Liver (tissue), 10 donors: ENCODE measurements at places on chromosomes 2 and 18. TPM values are rescaled to one million over a fixed set of nuclear protein-coding genes. Genes with fewer than 3 reads are reported as not detected.

EFHD1 gene
- total RNA-seq: 13.9 TPM

MARCO gene
- total RNA-seq: 82.9 TPM

ATP9B gene
- total RNA-seq: 23.1 TPM

SNRPD1 gene
- total RNA-seq: 10.7 TPM

ANKRD30B gene
- not detected for total RNA-seq

KCNS3 gene
- total RNA-seq: 0.56 TPM

DNA sequence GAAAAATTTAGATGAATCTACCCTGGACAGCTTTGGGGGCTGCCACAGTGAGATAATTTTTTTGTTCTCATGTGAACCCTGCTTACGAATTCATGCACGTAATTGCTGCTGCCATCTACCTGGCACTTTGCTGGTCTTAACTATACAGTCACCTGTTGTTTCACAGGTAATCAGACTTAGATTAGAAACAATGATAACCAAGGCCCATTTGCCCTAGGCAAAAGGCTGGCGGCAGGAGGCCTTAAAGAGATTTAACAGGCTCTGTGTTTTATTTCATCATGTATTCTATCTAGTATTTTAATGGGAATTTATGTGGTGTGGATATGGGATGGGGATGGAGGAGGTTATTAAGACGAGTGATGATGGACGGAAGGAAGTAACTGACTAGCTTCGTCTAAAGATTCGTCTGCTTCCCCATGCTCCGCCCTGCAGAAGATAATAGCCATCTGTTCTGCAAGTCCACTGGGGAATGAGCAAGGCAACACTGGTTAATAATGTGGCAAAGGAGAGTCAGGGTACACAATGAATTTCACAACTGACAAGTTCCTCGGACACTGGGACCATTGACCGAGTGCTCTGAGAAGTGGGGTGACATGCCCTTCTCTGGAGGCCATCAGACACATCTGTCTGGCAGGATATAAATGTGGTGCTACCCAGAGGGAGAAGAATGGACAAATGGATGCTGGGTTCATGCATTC is 291.8 kb upstream of the TNP1 start:
- H3K27me3 ChIP-seq: peaks cover 7% of the 10 kb centered on the region
- H3K4me1 ChIP-seq: no peaks in the 10 kb centered on the region
- no peak for DNase-seq
- H3K4me3 ChIP-seq: no peak overlapping the region
- H3K27ac ChIP-seq: no peak overlapping the region

- no peaks in the 10 kb centered on the region for H3K27me3 ChIP-seq
- H3K4me1 ChIP-seq: no peaks in the 10 kb centered on the region
- no peak for DNase-seq
- no peak overlapping the region for H3K4me3 ChIP-seq
- no peak overlapping the region for H3K27ac ChIP-seq
- peaks cover 3% of the 10 kb centered on the region for H3K36me3 ChIP-seq
Observed at GRCh38 chr18:6221602-6222014, 193.1 kb downstream of the L3MBTL4 start.

- H3K4me1 ChIP-seq: no peaks in the 10 kb centered on the region
- H3K4me3 ChIP-seq: no peak overlapping the region
- H3K27me3 ChIP-seq: no peaks in the 10 kb centered on the region
- no peaks in the 10 kb centered on the region for H3K36me3 ChIP-seq
Observed at GRCh38 chr2:173657996-173658717, 303.5 kb downstream of the CDCA7 start.

DNA sequence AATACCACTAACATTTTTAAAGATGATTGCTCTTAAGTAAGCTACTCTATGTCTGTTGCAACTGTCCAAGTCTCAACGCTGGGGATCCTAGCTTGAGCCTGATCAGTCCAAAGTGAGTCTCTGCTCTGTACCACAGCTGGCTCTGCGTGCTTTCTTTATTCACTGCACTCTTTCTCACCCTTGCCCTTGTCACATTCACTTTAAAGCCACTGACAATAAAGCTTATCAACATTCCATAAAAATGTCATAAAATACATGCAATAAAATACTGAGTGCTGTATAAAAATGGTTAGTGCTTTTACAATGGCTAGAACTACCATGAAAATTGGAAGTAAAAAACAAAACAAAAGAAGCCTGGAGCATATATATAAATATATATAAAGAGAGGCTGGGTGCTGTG is 45.5 kb upstream of the LRRTM4 start:
- H3K4me1 ChIP-seq: peaks cover 14% of the 10 kb centered on the region
- DNase-seq: no peak
- no peak overlapping the region for H3K4me3 ChIP-seq

DNA sequence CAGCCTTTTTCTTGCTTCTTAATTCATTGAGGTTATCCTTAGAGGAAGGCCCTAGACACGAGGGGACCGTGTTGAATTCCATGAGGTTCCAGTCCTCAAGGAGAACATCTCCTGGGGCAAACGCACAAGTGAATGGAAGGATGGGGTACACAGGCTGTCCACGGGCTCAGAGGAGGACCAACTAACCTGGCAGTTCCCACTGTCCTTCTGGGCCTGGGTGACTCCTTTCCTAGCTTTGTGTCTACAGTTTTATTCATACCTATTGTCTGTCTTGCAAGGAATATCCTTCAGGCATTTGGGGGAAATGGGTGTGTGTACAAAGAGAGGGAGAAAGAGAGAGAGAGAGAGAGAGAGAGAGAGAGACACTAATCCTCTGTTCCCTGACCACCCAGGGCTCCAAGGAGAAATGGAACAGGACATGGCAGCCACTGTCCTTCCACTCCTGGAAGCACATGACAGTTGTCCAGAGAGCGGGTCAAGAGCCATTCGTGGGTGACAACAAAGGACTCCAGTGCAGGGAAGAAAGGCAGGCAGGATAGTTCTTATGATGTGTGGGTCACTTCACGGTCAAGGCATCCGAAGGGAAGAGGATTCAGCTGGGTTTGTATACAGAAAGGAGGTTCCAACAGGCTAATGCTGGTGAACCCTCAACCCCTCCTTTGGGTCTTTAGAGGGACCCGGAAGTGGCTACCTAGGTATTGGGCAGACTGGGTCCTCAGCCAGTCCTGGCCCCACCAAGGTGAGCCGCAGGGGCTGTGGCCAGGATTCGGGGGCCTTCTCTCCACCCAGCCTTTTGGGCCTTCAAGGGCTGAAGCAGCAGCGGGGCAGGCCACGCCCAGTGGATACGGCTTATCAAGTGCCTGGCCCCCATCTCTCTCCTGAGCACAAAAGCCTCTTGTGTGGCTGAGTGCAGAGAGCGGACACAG is 150.6 kb downstream of the MYCN start:
- no peaks in the 10 kb centered on the region for H3K4me1 ChIP-seq
- no peaks in the 10 kb centered on the region for H3K27me3 ChIP-seq
- H3K4me3 ChIP-seq: no peak overlapping the region
- DNase-seq: no peak
- H3K36me3 ChIP-seq: no peaks in the 10 kb centered on the region

DNA sequence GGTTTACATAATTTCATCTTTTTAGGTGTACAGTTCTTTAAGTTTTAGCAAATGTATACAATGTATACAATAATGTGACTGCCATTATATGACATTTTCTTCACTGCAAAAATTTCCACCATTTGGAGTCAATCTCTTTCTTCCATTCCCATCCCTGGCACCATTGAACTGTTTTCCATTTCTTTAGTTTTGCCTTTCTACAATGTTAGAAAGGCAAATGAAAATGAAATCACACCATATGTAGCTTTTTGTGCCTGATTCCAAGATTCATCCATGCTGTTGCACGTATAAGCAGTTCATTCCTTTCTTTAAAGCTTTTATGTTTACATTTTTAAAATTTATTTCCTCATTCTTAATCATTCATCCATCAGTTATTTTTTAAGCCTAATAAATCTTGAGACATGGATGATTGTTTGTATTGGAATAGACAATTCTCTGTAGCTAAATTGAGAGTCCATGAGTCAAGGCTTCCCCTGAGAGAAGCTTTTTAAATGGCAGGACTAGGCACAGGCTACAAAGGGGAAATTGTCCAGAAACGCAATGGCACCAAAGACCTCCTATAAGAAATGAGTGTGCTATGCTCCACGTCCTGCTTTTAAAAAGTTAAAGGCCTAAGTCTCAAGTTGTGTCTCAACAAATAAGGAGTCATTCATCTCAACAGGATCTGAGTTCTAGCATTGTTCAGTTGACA is 8.7 kb upstream of the COL5A2 start:
- no peaks in the 10 kb centered on the region for H3K4me1 ChIP-seq
- H3K4me3 ChIP-seq: no peak overlapping the region
- H3K27me3 ChIP-seq: no peaks in the 10 kb centered on the region
- H3K36me3 ChIP-seq: no peaks in the 10 kb centered on the region

DNA sequence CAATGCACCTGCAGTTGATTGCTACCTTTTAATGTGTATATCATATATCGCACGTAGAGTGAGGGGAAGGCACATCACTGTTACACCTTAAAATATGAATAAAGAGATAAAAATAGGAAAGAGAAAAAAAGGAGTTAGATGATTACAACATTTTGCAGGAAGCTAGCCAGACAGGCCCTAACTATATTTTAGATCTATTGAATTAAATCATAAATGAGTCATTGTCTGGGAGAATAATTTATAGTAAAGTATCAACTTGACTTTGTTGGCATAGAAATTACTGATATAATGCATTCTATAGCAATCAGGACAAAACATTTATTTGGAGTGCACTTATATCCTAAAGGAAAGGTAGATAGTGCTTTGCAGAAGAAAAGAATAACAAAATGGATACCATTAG is 384.9 kb upstream of the NXPH2 start:
- H3K27me3 ChIP-seq: no peaks in the 10 kb centered on the region
- H3K4me3 ChIP-seq: no peak overlapping the region
- H3K27ac ChIP-seq: no peak overlapping the region
- no peak for DNase-seq

DNA sequence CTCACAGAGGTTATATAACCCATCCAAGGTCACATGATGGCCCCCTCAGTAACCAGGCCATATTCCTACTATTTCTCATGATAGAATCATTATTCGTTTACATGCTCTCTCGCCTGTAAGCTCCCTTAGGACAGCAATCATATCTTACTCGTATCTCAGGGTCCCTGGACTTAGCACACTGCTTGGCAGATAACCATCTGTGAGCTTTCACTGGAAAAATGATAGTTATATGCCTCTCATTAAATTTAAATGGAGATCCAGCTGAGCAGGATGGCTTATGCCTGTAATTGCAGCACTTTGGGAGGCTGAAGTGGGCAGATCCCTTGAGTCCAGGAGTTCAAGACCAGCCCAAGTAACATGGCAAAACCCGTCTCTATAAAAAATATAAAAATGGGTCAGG is 21.9 kb downstream of the KIF3C start:
- H3K36me3 ChIP-seq: no peaks in the 10 kb centered on the region
- H3K27me3 ChIP-seq: no peaks in the 10 kb centered on the region
- no peak for DNase-seq
- no peaks in the 10 kb centered on the region for H3K4me1 ChIP-seq
- no peak overlapping the region for H3K27ac ChIP-seq
- no peak overlapping the region for H3K4me3 ChIP-seq

DNA sequence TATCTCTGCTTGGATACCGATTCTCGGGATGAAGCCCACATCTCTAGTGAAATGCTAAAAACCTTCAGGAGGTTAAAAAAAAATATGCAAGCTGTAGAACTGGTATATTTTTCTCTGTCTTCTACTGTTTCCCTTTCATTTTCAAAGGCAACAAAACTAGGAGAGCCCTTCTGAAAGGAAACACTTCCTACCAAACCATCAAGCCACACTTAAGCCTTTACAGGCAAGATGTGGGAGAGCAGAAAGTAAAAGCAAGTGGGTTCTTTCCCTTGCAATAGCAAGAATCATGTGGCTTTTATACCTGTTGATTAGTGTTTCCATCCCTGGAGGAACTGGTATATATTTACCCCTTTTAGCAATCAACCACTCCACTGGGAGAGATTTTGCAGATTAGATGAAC is 147.9 kb upstream of the ACAA2 start:
- H3K4me1 ChIP-seq: peaks cover 3% of the 10 kb centered on the region
- H3K27ac ChIP-seq: no peak overlapping the region
- no peaks in the 10 kb centered on the region for H3K27me3 ChIP-seq
- H3K4me3 ChIP-seq: no peak overlapping the region
- H3K36me3 ChIP-seq: no peaks in the 10 kb centered on the region

GRCh38 chr2:186757009-186757408 is 63.1 kb downstream of the FAM171B start:
- DNase-seq: no peak
- H3K27ac ChIP-seq: no peak overlapping the region
- H3K4me3 ChIP-seq: no peak overlapping the region
- H3K27me3 ChIP-seq: no peaks in the 10 kb centered on the region
- H3K36me3 ChIP-seq: no peaks in the 10 kb centered on the region

DNA sequence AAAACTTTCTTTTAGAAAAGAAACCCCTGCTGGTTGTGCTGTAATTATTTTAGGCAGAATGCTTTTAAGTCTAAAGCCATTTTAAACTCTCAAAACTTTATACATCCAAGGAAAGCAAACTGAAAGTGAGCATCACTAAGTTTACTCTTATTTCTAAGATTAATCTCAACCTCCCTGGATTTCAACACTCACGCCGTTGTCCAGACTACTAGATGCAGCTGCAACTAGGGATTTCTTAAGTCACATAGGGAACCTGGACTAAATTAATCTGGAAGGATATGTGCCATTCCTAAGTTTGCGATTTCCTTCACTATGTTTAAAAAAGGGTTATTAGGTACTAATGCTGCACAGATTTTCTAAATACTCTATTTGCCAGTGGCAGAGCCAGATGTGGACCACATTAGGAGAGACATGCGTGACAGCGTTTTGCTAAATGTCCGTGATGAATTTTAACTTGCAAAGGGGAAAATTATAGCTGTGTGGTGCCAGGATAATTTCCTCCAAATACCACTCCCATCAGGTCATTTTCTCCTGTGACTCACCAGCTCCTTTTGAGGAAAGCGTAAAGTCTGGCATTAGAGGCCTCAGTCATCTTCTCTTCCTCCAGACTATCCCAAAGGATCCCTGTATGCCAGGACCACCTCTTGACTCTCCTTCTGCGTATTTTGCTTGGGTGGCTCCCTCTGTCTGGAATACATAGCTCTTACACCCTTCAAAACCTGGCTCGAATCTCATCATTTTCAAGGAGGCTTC is 143.7 kb downstream of the ATL2 start:
- no peak overlapping the region for H3K4me3 ChIP-seq
- H3K27ac ChIP-seq: no peak overlapping the region
- H3K27me3 ChIP-seq: no peaks in the 10 kb centered on the region
- no peak for DNase-seq
- H3K36me3 ChIP-seq: no peaks in the 10 kb centered on the region
- no peaks in the 10 kb centered on the region for H3K4me1 ChIP-seq
